ENCODE measurements at places on chromosomes 3 and 15.

- DNase-seq, result no peak
Observed at GRCh38 chr3:54071601-54072000, 50.8 kb upstream of the CACNA2D3 start.

GRCh38 chr15:64011736-64012135 lies 34.5 kb downstream of the DAPK2 start:
- DNase-seq, result no peak

DNA sequence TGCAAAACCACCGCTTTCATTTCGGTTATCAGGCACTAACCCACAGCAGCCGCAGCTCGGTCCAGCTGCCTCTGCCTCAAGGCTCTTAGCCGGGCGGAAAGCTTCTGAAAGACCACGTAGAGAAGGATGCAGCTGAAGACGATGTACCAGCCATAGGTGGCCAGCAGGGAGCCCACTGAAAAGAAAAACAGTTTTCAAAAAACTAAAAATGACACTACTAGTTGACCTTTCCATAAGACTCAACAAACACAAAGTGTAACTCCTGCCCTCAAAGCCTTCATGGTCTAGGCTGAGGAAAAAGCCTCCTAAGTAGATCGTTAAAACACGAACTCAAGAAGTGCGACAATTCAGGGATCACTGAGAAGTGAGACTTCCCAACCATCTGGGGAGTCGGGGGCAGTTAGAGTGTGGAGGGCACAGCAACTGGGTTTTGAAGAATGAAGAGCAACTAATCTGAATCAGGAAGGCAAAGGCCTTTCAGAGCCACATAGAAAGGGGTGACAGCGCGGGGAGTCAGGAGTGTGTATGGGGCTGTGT lies 716 bp downstream of the SELENOS start:
- peak; percentile 54 for DNase-seq

GRCh38 chr3:23396746-23397145 lies 193.6 kb downstream of the UBE2E2 start:
- no peak for DNase-seq

GRCh38 chr15:62059816-62060112 lies 483 bp downstream of the VPS13C start:
- DNase-seq, result peak; percentile 40

- DNase-seq, result no peak
Observed at GRCh38 chr3:95438274-95438673, 1375.4 kb downstream of the NSUN3 start.

DNA sequence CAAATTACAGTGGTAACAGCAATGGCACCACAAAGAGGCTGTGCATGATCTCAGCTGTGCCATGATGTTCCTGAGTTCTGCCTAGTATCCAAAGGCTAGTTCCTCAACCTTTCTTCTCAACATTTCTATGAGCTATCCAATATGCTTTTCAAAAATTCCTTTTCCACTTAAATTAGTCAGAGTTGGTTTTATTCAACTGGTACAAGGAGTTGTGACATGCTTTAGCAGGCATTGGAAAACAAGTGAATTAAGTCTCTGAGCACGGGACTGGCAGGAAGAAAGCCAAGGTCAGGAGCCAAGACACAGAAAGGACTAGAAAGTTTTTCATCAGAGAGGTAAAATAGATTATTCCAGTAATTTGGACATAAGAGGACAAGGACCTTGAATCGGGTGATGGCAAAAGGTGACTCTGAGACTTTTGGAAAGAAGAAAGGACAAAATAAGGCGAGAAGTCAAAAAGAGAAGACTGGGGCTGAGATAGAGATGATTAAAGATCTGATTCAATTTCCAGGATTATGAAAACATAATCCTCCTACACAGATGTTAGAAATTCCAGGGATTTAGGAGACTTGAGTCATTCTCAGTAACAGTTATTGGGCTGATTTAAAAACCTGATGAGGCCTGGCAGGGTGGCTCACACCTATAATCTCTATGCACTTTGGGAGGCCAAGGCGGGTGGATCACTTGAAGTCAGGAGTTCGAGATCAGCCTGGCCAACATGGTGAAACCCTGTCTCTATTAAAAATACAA lies 36.1 kb downstream of the PBRM1 start:
- no peak for DNase-seq

- DNase-seq, result peak; percentile 44
Observed at GRCh38 chr3:23115171-23115877, 87.8 kb upstream of the UBE2E2 start.

- no peak for DNase-seq
Observed at GRCh38 chr3:159739969-159740368, 248.7 kb upstream of the IL12A start.

DNA sequence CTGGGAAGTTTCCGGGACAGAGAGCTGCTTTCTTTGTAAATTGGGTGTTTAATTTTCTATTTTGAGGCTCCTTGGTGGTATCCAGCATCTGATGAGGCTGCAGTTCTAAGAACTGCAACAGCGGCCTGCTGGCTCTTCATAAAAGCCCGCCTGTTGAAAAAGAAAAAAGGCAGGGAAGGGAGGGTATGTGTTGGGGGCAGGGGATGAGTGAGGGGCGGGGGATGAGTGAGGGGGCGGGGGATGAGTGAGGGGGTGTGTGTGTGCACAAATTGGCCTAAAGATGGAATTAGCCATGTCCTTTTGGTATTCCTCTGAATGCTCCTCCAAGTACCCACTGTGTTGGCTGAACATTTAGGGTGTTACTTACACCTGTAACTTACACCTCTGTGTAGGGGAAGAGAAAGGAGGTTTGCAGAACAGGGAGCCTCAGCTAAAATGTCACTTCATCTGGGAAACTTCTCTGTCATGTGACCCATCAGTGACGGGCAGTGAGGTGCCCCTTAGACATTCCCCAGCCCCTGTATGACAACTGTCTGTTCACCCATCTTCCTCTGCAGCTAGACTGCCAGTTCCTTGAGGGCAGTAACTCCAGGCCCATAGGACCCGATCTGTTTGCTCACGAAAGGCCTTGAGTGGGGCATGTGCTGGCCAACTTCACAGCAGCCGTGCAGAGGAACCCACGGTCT lies 57.6 kb downstream of the LRIG1 start:
- DNase-seq, result no peak

DNA sequence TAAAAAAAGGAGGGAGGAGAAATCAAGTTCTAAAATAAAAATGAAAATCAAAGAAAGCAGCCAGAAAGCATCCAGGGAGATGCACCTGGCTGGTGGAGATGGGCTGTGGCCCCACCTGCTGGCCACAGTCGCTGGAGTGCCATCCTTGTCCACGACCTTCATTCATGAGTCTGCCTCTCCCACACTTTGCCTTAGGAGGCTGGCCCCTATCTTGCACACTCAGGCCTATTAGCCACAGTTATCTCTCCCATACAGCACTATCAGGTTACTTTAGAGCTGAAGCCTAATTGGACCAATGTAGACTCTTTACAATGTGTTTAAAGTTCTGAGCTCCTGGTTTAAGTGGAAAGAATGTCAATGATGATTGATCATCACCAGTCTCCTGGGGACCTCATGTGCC lies 392.0 kb upstream of the RORA start:
- DNase-seq, result peak; percentile 71

- no peak for DNase-seq
Observed at GRCh38 chr3:189724356-189724755, 93.2 kb downstream of the TP63 start.
